ENCODE measurements at places on chromosomes 6 and 20. TPM values are rescaled to one million over a fixed set of nuclear protein-coding genes. Genes with fewer than 3 reads are reported as not detected.

DNA sequence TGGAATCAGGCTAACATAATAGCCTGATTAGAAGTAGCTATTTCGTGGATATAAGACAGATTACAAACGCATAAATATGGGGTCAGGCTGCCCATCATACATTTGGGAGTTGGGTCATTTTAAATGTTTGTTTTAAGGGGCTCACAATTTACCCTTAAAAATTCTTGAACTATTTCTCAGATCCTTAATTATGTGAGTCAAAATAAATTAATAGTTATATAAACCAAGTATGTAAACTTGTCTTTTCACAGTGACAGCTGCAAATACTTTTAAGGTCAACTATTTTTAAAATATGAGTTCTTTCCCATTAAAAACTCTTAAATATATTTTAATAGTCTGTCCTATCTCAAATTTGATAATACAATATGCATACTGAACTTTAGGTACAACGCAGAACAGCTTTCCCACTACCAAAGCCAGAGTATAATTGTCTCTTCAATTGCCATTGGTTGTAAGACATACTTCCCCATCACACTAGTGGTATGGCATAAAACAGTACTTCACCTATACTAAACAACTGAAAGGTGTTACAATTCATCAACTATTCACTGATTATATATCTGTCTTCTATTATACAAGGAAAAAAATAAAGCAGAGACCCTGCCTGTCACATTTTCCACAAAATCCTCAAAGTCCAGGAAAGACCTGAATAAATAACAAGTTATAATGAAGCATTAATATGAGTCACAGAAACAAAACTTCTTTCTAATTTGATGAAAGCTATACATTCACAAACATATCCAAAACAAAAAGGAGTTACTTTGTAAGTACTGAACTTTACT lies 80.8 kb upstream of the COL21A1 start:
- no peak for DNase-seq
- peaks cover 11% of the 10 kb centered on the region for H3K27me3 ChIP-seq
- H3K27ac ChIP-seq: no peak overlapping the region
- no peaks in the 10 kb centered on the region for H3K4me1 ChIP-seq
- H3K4me3 ChIP-seq: no peak overlapping the region
- H3K36me3 ChIP-seq: no peaks in the 10 kb centered on the region

DNA sequence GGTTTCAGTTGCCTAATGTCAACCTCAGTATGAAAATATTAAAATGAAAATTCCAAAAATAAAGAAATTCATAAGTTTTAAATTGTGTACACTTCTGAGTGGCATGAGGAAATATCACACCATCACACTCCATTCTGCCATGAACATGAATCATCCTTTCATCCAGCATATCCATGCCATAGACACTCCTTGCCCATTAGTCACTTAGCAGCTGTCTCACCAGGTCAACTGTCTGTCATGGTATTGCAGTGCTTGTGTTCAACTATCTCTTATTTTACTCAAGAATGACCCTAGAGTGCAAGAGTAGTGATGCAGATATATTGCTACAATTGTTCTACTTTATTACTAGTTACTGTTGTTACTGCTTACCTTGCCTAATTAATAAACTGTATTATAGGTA lies 712.4 kb downstream of the EPHA7 start:
- no peaks in the 10 kb centered on the region for H3K36me3 ChIP-seq
- no peak overlapping the region for H3K4me3 ChIP-seq
- H3K27ac ChIP-seq: no peak overlapping the region
- no peak for DNase-seq
- H3K27me3 ChIP-seq: no peaks in the 10 kb centered on the region

DNA sequence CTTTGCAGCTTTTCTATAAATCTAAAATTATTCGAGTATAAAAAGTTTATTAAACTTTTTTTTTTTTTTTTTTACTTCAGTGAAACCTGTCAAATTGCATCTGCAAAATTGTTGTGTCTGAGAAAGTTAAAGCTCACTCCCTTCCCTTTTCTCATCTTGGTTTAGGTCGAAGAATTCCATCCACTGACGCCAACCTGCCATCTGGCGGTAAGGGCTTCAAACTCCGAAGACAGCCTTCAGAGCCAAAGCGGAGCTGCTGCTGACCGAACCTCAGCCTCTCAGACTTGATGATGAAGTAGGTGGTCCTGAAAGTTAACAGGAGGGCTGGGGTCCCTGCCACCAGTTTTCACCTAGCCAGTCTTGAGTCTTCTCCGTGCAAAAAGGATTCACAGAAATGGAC lies 29.6 kb upstream of the VAPB start:
- H3K4me3 ChIP-seq: no peak overlapping the region
- DNase-seq: no peak

GRCh38 chr6:123962508-123962907 lies 158.8 kb downstream of the NKAIN2 start:
- H3K4me1 ChIP-seq: no peaks in the 10 kb centered on the region
- no peak for DNase-seq
- H3K4me3 ChIP-seq: no peak overlapping the region
- no peak overlapping the region for H3K27ac ChIP-seq

DNA sequence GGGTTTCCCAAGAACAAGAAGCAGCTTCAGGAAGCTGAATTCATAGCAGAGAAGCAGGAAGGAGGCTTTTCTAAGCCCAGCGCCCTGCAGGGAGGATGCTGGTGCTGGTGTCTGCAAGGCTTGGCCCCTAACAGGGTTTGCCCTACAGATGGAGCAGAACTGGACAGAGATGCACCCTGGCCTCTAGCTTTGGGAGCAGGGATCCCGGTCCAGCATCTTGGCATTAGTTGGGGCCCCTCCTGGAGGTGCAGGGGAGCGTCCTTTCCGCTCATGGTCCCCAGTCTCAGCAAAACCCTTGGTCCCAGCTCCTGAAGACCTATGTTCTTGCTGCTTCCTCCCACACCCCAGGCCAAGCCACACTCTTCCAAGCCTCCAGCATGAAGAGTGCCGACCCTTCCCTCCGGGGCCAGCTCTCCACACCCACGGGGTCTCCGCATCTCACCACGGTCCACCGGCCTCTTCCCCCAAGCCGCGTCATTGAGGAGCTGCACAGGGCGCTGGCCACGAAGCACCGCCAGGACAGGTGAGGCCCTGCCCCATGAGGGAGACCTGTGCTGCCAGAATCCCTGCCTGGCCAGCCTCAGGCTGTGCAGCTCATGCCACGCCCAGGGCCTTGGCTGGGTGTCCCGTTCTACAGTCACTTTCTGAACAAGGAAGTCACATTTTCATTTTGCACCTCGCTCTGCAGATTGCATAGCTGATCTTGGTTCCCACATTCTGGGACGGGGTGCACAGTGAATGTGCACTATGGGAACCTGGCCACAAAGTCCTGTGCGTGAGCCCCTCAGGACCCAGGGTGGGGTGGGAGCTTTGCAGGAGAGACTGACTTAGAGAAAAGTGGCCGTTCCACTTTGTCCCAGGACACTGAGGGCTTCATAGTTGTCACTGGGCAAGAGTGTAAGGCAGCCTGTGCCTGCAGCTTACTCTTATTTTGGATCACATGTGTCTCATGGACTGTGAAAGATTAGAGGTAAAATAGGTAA lies 160.2 kb downstream of the SYCP2 start:
- no peaks in the 10 kb centered on the region for H3K27me3 ChIP-seq
- no peaks in the 10 kb centered on the region for H3K36me3 ChIP-seq
- H3K4me3 ChIP-seq: no peak overlapping the region
- no peak for DNase-seq
- H3K4me1 ChIP-seq: no peaks in the 10 kb centered on the region
- H3K27ac ChIP-seq: no peak overlapping the region

DNA sequence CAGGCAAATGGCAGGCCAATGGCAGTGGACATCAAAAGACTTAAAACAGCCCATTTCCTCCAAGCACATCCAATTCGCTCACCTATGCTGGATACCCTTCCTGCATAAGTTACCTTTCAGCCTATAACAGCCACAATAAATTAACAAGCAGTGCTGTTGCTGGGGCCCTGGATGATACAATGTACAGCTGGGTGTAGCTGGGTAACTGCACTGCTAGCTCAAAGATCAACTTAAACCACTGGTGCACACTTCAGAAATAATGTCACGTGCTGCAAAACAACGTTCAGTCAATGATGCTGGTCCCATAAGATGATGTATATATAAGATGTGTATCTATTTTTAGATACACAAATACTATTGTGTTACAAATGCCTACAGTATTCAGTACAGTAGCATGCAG lies 13.6 kb downstream of the IL20RA start:
- peaks cover 11% of the 10 kb centered on the region for H3K4me1 ChIP-seq
- H3K4me3 ChIP-seq: no peak overlapping the region
- H3K36me3 ChIP-seq: no peaks in the 10 kb centered on the region
- peaks cover 29% of the 10 kb centered on the region for H3K27me3 ChIP-seq
- H3K27ac ChIP-seq: no peak overlapping the region

GRCh38 chr6:7604003-7604402 lies 14.0 kb downstream of the SNRNP48 start:
- no peaks in the 10 kb centered on the region for H3K27me3 ChIP-seq
- peaks cover 19% of the 10 kb centered on the region for H3K4me1 ChIP-seq
- peaks cover 42% of the 10 kb centered on the region for H3K36me3 ChIP-seq
- no peak overlapping the region for H3K4me3 ChIP-seq
- peak overlapping the region; percentile 54 for H3K27ac ChIP-seq

GRCh38 chr6:62286470-62286843 lies 432 bp upstream of the KHDRBS2 start:
- peaks cover 19% of the 10 kb centered on the region for H3K27me3 ChIP-seq
- no peak overlapping the region for H3K4me3 ChIP-seq
- DNase-seq: no peak
- no peak overlapping the region for H3K27ac ChIP-seq

DNA sequence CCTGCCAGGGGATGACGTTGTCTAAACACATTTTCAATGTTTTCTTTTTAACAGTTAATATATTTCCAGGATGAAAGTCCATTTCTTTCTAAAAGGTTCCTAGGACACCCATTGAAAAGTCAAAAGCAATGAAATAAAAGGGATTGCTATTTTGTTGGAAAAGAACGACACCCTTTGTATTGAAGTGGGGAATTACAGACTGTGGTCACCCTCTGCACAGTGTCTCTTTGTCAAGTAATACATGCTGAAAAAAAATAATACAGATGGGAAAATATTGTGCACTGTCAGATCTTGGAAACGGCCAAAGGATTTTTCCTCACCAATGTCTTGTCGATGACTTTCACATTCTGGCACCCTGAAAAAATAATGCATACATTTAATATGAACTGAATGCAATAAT lies 56.9 kb downstream of the HAO1 start:
- no peak for DNase-seq
- H3K27ac ChIP-seq: no peak overlapping the region
- H3K27me3 ChIP-seq: no peaks in the 10 kb centered on the region
- H3K4me3 ChIP-seq: no peak overlapping the region

DNA sequence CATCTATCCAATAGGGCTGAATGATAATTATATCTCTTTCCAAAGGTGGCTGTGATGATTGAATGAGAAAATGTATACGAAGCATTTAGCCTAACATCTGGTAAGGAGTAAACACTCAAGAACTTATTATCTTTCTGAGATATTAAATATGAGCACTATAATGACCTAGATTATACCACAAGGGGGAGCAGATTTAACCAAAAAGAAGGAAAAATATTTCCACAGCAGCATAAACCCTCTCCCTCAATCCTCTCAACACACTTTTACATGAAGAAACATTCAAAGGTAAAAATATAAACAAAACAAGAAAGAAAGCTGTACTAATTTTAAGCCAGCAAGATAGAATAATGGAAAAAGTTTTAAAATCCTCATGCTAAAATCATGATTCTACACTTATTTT lies 68.4 kb downstream of the SHPRH start:
- DNase-seq: no peak
- peaks cover 2% of the 10 kb centered on the region for H3K4me1 ChIP-seq
- no peak overlapping the region for H3K4me3 ChIP-seq
- H3K36me3 ChIP-seq: peaks cover 62% of the 10 kb centered on the region

MYH7B gene
- 0.86 TPM for total RNA-seq

MAS1 gene
- total RNA-seq: not detected

PDYN gene
- total RNA-seq: not detected

TINAG gene
- not detected for total RNA-seq

C6orf118 gene
- not detected for total RNA-seq

ADAM33 gene
- total RNA-seq: not detected
